ENCODE measurements at places on chromosomes 6 and 20. TPM values are rescaled to one million over a fixed set of nuclear protein-coding genes. Genes with fewer than 3 reads are reported as not detected.

The MAN1A1 gene
- total RNA-seq = 93.4 TPM

The EPB41L2 gene
- 653 TPM for total RNA-seq

The ADGB gene
- total RNA-seq = 3.1 TPM

The CSTF1 gene
- 41.1 TPM for total RNA-seq

The BMP2 gene
- total RNA-seq = 15.4 TPM

The DOP1A gene
- total RNA-seq = 85.2 TPM

The NKX2-4 gene
- total RNA-seq = not detected

The PDE10A gene
- 19.6 TPM for total RNA-seq

The ATP6V1G2 gene
- 19.2 TPM for total RNA-seq

The LAMP5 gene
- total RNA-seq = 34.1 TPM

The RFX6 gene
- total RNA-seq = not detected

The EEF1A2 gene
- 87.6 TPM for total RNA-seq

The KIF25 gene
- not detected for total RNA-seq

The MDFI gene
- total RNA-seq = 30.1 TPM

The ISM1 gene
- 0.99 TPM for total RNA-seq

The RBPJL gene
- total RNA-seq = not detected

The MACROD2 gene
- total RNA-seq = 65.6 TPM

The KHDRBS2 gene
- 21.8 TPM for total RNA-seq

The DUSP15 gene
- 9.0 TPM for total RNA-seq

The FAM83D gene
- 6.3 TPM for total RNA-seq

The CST8 gene
- total RNA-seq = not detected

Measured in camera-type eye (tissue), 1 donor.